ENCODE measurements at places on chromosomes 16 and 17. TPM values are rescaled to one million over a fixed set of nuclear protein-coding genes. Genes with fewer than 3 reads are reported as not detected.

GRCh38 chr17:32909787-32910369, 18.1 kb upstream of the TMEM98 start:
- peak; percentile 83 for DNase-seq

The ABCC11 gene
- 0.13 TPM for total RNA-seq

- DNase-seq: no peak
Measured at GRCh38 chr16:15611610-15612009, 31.3 kb downstream of the MARF1 start.

DNA sequence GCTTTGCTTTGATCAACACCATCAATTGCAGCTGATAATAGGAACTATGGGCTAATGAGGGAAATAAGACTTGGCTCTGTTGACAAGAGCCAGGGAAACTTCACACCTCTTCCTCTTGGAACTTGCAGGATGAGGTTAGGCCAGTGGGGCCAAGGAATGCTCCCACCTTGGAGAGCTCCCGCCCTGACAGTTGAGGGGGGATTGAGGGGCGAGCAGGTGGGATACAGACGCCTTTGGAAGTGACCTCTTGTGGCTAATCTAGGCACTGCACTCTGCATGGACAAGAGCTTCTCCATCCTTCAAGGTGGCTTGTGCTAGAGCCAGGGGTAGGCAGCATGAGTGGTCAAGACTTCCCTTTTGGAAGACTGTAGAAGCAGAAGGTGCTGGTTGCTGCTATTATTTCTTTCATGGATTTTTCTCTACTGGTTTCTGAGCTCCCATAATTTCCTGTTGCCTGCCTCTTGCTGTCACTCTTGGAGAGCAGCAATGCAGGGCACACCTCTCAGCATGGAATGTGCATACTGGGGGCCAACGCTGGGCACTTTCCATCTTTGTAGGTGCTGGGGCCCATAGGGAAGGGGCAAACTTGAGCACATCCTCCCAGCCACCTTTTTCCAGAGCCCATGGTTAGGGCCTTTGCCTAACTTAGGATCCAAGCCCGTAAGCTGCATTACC, 2.3 kb upstream of the PHF12 start:
- peak; percentile 38 for DNase-seq

GRCh38 chr17:17570140-17570797, 21.2 kb downstream of the PEMT start:
- DNase-seq: peak; percentile 26

DNA sequence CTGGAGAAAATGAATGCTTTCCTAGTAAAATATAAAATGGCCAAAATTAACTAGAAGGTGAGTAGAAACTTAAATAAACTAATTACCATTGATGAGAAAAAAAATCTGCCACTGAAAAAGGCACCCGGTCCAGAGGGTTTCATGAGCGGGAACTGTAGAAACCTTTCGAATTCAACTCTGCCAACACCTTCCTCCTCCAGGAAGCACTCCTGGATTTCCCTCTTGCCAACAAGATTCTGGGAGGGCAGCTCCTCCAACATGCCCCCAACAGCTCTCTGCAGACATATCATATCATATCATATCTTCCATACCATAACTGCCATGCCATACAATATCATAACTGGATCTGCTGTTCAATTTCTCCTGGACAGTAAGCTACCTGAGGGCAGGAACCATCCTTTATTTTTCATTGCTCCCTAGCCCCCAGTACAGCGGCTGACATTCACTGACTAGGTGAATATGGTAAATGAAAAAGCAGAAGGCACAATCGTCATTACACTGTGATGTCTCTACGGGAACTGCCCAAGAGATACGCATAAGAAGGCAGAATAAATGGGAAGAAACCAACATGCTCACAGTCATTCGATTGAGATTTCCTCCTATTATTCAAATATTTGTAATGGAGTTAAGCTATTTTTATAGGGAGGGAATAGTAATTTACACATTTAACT, 9.2 kb downstream of the ARHGAP27 start:
- DNase-seq: no peak

GRCh38 chr17:57440522-57441269, 184.4 kb downstream of the MSI2 start:
- DNase-seq: peak; percentile 98

The KRTAP4-9 gene
- total RNA-seq: not detected

The TBC1D3G gene
- not detected for total RNA-seq

DNA sequence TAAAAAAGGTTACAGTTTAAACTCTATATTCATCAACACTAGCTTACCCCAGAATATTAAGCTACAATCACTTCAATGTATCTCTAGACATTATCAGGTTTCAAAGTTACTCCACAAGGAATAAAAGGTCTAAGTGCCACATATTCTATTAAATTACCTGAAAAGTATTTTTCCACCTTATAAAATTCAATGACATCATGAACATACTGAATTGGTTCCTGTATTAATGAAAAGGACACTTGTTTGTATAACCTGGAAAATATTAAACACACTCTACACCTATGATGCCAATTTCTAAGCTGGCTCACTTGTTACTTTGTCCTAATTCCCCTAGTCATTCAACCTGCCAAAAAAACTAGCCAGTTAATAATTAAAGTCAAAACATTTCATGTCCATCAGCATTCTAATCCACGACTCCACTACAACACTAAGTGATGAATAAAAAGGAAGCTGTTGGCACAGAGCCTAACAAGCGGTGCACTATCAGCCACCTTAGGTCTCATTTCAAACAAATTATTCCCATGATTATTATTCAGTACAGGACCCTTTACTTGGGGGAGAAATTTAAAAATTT, 12.2 kb downstream of the MED13 start:
- DNase-seq: no peak

GRCh38 chr17:46984892-46985291, 5.8 kb upstream of the RPRML start:
- DNase-seq: no peak

DNA sequence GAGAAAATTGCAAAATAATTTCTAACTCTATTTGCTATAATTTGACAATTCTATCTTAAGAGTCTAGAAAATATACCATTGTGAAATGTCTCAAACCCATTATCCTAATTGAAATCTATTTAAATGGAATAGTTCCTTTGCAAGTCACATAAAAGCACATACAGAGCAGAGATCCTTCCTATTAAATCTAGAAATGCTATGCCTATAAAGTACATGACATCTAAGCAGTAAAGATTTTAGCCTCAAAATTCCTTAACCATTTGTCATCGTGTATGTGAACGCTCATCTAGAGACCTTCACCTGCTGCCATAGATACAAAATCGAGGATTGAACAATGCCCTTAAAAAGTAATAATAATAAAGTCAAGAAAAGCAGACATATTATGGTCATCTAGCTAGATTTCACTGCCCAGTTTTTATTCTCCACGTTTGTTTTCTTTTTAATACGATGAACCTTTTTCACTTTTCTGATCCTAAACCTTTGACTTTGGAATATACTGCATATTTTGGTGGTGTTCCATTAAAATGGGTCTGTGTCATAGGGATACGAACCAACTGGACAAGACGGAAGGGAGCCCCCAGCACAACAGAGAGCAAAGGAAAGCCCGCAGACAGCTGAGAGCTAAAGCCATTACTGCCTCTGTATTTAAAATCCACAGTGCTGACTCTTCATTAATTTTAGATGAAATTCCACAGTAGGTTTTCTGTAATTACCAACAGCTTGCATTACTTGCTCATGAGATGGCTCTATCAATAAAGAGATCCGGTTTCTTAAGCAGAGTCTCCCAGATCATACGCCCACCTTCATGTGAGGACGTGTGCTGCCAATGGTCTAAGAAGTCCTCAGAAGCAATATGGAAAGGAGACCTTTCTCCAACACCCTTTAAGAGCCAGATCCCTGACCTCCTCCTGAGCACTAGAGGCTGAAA, 17.6 kb downstream of the TEX2 start:
- DNase-seq: peak; percentile 43

- DNase-seq: no peak
Measured at GRCh38 chr17:60802377-60802776, 124.7 kb downstream of the BCAS3 start.

The NHLRC4 gene
- total RNA-seq: 0.11 TPM

DNA sequence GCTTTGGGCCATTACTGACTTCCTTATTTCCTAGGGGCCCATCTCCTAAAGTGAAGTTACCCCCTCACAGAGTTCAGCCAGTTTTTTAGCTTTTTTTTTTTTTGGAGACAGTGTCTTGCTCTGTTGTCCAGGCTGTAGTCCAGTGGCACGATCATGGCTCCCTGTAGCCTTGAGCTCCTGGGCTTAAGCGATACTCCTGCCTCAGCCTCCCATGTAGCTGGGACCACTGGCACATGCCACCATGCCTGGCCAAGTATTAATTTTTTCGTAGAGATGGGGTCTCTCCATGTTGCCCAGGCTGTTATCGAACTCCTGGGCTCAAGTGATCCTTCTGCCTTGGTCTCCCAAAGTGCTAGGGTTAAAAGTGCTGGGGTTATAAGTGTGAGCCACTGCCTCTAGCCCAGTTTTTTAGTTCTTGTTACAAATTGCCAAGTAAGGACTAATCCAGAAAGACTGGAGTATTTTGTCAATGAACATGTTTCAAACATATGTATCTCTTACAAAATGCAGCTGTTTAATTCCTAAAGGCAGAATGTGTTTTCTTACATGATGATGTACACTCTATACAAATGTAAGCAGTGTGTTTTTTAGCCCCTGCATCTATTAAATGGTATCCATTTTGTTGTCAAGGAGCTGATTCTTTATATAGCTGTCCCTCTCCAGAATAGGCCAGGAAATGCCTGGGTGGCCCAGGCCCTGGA, 49.1 kb upstream of the IL34 start:
- no peak for DNase-seq

The OR4D2 gene
- total RNA-seq: not detected

The TMEM238L gene
- not detected for total RNA-seq

The LGALS9B gene
- not detected for total RNA-seq

The TP53I13 gene
- 61.2 TPM for total RNA-seq

- DNase-seq: no peak
Measured at GRCh38 chr16:9062301-9062700, 29.1 kb upstream of the HAPSTR1 start.

The HSDL1 gene
- total RNA-seq: 36.3 TPM

DNA sequence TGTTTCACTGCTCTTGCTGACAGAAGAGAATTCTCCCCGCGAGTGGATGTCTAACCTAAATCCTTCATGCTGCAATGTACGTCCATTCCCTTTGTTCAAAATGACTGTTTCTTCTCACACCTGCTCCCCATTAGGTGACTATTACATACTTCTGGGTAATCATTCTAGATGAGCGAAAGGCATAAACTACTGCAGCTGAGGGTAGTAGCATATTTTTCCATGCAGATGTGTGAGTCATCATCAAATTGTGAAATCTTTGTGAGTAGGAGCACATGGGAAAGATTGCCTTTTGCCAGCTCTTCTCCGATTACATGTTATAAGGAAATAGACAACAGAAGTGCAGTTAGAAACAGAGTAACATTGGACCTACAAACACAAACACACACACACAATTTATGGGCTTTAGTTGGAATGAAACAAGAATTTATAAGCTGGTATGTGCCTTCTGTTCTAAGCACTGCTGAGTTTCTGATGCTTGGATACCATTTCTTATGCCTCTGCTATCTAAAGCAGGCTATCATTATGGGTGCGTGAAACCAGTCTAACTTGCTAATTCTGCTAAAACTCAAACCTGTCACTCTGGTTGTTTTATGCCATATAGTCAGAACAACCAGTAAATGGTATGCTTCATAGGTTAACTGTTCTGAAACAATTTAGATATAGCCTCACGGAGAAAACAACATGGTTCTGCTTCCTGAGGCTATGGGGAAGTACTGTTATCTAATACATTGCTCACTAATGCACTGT, 346.9 kb upstream of the PSMD7 start:
- peak; percentile 75 for DNase-seq

- DNase-seq: peak; percentile 50
Measured at GRCh38 chr17:65850486-65850885, 289.0 kb upstream of the AXIN2 start.

The SLC16A6 gene
- 0.17 TPM for total RNA-seq

- DNase-seq: no peak
Measured at GRCh38 chr17:68763562-68763961, 162.4 kb upstream of the FAM20A start.

The HASPIN gene
- total RNA-seq: 17.0 TPM

- peak; percentile 30 for DNase-seq
Measured at GRCh38 chr17:72560303-72561247, 439.8 kb downstream of the SOX9 start.

The SPN gene
- not detected for total RNA-seq

GRCh38 chr17:81701288-81702071, 1.7 kb upstream of the MRPL12 start:
- no peak for DNase-seq

- no peak for DNase-seq
Measured at GRCh38 chr16:14448879-14449278, 181.2 kb downstream of the PARN start.

The TNFRSF17 gene
- not detected for total RNA-seq

The SDR42E2 gene
- not detected for total RNA-seq

- DNase-seq: peak; percentile 50
Measured at GRCh38 chr17:17890773-17891759, 54.3 kb upstream of the SREBF1 start.

- DNase-seq: no peak
Measured at GRCh38 chr16:55760310-55761001, 72.4 kb downstream of the CES1 start.

The FA2H gene
- not detected for total RNA-seq
